NCI-H1092 (cell line): ENCODE measurements at places on chromosomes 3 and 15.

- DNase-seq, result no peak
These were observed 645.2 kb upstream of the EPHA6 start for GRCh38 chr3:96169111-96169766.

- DNase-seq, result no peak
These were observed 21.9 kb upstream of the NR1I2 start for GRCh38 chr3:119759962-119760361.

- DNase-seq, result no peak
These were observed 172.0 kb upstream of the CMC1 start for GRCh38 chr3:28069438-28069837.

GRCh38 chr3:45892161-45892560 is 5.8 kb downstream of the CCR9 start:
- DNase-seq, result no peak

GRCh38 chr3:171260466-171260865 is 199.7 kb downstream of the TNIK start:
- no peak for DNase-seq

DNA sequence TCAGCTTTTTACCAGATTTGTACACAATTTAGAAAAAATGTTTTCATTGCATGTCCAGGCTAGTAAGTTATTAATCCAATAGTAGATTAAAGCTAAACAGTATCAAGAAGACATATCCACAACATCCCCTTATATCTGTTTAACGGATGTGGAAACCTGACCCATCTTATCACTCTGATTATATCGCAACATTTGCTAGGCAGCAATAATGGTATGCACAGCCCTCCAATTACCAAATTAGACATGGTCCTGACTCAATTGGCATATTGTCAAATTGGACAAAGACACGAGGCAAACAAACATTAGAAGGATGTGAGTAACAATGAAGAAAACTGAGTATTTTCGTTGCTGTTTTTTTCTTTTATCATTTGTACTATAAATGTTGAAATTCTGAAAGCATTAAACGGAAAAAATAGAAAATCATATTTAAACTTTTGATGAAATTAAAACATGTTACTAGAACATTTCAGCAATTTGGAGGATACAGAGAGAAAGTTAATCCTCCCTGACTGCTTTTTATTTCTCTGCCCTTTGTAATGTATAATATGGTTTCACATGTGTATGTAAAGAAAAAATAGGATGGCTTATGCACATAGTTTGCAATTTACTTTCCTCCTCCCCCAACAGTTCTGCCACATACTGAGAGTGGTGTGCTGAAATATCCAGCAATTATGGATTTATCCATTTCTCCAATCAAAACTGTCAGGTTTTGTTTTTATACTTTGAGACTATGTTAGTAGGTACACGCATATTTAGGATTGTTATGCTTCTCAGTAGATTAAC is 633.7 kb downstream of the ZIC1 start:
- DNase-seq, result no peak

GRCh38 chr3:30289766-30290165 is 316.6 kb upstream of the TGFBR2 start:
- DNase-seq, result no peak

DNA sequence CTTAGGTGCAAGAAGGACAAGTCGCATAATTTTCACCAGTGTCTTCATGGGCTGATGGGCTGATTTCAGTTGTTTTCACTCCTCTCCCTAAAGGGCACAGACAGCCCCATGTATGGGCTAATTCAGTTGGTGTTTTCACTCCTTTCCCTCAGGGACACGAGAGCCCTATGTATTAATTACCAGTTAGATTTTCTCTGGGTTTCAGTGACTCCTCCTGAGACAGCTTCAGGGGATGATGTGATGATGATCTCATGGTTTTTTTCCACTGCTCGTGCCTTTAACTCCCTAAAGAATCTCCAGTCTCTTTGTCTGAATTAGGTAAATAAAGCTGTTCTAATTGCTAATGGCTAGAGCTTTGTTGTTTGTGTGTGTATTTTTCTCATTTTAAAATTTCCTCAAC is 9.9 kb downstream of the RAMAC start:
- no peak for DNase-seq
